Calu3 (cell line): ENCODE measurements at places on chromosomes 4 and X. TPM values are rescaled to one million over a fixed set of nuclear protein-coding genes. Genes with fewer than 3 reads are reported as not detected.
A peak's percentile ranks its signal among the peaks of the same experiment; 100 is the strongest.

Gene BMPR1B
- 6.3 and 9.2 TPM in 2 replicates for total RNA-seq

DNA sequence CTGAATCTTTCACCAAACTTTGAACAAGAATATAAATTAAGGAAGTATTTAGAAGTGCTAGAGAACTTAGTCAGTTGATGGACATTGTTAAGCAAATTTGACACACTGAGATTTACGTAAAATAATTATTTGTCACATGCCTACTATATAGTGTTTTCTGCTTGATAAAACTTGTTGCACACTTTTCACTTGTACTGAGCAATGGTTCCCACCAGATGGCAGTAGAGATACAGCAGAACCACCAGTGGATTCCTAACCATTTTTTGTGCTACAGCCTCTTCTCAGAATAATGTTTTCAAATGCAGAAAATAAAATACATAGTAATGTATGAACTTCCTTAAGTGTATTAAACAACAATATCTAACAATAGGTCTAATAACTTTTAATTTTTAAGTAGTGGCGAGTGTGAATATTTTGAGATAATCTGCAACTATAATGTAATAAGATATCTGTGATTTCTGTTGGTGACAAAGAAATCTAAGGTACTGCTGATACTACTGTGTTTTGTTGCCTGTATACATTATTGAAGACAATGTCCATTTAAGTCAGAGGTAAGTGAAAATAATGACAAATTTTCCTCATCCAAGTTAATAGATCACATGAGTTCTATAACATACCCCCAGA, 81.2 kb downstream of the APOOL start:
- DNase-seq: peak; percentile 12

Gene GPM6B
- 2.3 and 4.3 TPM in 2 replicates for total RNA-seq

DNA sequence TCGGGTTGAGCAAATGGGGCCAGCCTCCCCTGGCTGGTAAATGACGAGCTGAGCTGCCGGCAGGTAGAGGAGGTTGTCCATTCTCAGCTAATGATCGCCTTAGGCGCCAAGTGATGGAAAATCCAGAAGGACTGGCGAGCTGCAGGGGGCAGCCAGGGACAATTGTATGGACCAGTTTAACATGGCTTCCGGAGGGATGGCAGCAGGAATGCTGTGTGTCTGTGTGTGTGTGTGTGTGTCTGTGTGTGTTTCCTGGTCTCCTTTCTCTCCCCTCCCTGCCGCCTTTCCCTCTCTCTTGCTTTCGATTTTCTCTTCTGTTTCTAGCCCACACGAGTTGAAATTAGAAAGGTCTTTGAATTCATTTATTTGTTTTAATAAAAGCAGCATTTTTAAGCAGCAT, 45.2 kb upstream of the BCOR start:
- no peak for DNase-seq

GRCh38 chr4:1207603-1208265, 35.4 kb upstream of the SPON2 start:
- no peak for DNase-seq

Gene HTN1
- total RNA-seq: not detected in 2 replicates

Gene BEX5
- 3.9 and 4.8 TPM in 2 replicates for total RNA-seq

Gene RNF150
- total RNA-seq: 0.14 and 0.17 TPM in 2 replicates

Gene KCNIP4
- not detected in 2 replicates for total RNA-seq

Gene CCSER1
- total RNA-seq: 6.2 and 7.1 TPM in 2 replicates

DNA sequence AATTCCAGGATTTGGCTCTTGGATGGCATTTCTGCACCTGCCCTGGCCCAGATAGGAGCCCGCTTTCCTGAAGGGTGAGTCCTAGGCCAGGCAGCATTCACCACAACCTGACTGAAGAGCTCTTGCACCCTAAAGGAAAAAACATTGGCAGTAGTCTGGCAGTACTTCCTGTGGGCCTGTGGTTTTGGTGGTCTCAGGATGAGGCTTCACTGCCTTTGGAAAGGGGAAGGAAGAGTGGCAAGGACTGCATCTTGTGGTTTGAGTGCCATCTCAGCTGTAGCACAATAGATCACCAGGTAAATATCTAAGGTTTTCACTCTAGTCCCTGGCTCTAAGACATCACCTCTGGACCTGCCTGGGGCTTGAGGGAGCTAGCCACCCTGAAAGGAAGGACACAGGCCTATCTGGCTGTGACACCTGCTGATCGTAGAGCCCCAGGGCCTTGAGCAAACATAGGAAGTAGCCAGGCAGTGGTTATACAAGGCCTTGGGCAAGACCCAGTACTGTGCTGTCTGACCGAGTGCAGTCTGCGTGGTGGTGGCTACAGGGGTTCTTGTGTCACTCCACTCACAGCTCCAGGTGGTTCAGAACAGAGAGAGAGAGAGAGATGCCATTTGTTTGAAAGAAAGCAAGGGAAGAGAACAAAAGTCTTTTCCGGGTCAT, 28.5 kb upstream of the PRRG1 start:
- DNase-seq: no peak
